Ovary (tissue), 10 donors: ENCODE measurements at places on chromosomes 3 and 15. TPM values are rescaled to one million over a fixed set of nuclear protein-coding genes. Genes with fewer than 3 reads are reported as not detected.

- DNase-seq, result no peak
These were observed 346.2 kb downstream of the NTRK3 start for GRCh38 chr15:87910301-87910700.

GRCh38 chr3:194204042-194204987 is 68.4 kb downstream of the HES1 start:
- peak; percentile 43 for DNase-seq

DNA sequence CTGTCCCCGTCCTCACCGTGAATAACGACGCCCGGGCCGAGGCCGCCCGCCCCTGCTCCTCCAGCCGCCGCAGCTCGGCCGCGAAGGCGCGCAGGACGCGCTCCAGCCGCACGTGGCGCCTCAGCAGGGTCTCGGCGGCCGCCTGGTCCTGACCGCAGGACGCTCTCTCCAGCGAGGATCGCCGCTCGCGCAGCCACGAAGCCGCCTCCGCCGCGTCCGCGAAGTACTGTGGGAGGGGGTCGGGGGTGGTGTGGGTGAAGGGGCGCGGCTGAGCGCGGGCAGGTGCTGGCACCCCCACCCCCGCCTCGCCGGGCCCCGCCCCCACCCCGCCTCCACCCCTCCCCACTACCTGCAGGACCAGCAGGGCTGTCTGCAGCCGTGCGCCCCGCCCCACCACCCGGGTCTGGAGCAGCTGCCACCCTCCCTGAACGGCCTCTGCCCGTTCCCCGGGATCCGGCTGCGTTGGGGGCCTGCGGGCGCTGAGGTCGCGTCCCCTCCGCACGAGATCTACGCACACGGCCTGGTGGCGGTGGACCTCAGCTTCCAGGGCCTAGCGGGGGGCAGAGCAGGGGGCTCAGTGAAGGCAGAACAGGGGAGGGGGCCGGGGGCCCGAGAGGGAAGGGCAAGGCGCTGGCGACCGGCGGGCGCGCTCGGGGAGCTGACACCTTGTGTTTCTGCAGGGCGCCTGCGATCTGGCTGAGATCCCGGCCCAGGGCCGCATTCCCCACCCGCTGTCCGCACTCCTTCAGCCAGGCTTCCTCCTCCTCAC is 11.7 kb downstream of the SPTBN5 start:
- DNase-seq, result peak; percentile 73

GRCh38 chr3:187188931-187189330 is 8.4 kb upstream of the RTP1 start:
- no peak for DNase-seq

- DNase-seq, result no peak
These were observed 41.5 kb downstream of the STRIT1 start for GRCh38 chr3:155252021-155252420.

The LRRC2 gene
- polyA plus RNA-seq, result 6.9 TPM

The SCAMP5 gene
- polyA plus RNA-seq, result 17.8 TPM
